ENCODE measurements at places on chromosomes 7 and 10. TPM values are rescaled to one million over a fixed set of nuclear protein-coding genes. Genes with fewer than 3 reads are reported as not detected.

GRCh38 chr10:4053940-4054339, 268.9 kb upstream of the KLF6 start:
- DNase-seq, result no peak

- DNase-seq, result no peak
Observed at GRCh38 chr7:24715661-24716479, 41.4 kb downstream of the GSDME start.

DNA sequence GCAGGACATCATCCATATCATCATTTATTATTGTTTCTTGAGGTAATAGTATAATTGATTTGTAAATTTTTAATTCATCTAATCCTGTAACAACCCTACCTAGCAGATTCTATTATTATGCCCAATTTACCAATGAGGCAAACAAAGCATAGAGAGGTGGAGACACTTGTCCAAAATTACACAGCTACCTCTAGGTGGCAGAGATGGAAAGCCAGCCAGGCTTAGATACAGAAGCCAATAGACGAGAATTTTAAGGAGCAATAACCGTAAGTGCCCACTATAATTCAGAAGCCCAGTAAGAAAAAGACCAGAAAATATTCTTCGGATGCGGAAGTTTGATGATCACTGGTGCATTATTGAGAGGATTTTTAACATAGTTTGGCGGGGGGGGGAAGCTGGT, 54.0 kb downstream of the ANK3 start:
- DNase-seq, result no peak

DNA sequence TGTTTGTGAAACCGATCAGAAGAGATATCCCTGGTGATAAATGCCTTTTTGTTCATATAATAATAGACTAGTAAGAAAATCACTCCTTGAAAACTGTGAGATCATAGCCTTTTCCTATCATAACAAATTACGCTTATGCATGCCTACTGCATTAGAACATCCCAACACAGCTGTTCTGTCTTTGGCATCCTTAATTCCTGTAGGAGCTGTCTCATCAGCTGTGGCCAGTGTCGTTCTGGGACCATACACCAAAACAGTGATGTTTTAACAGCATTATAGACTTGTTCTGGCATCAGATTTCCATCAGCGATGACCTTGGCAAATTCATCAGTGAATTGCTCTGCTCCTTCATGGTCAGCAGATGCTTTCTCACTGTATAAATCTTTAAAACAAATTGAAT, 423.6 kb upstream of the LRGUK start:
- DNase-seq, result no peak

Gene TMEM236
- 0.59 TPM for total RNA-seq

DNA sequence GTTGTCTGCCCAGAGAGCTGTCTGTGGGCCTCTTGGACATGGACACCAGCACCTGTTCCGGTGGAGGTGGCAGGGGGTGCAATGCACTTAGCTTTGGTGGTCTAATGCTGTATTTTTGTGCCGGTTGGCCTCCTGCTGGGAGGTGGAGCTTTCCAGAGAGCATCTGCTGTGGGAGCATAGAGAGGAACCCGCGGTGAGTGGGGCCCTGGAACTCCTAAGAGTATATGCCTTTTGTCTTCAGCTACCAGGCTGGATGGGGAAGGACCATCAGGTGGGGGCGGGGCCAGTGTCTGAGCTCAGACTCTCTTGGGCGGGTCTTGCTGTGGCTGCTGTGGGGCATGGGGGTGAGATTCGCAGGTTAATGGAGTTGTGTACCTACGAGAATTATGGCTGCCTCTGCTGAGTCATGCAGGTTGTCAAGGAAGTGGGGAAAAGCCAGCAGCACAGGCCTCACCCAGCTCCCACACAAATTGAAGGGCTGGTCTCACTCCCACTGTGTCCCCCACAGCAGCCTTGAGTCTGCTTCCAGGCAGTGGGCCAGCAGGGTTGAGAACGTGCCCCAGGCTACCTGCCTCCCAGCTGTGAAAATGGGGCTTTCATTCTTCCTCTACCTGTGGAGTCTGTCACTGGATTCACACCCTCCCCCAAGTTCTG, 29.0 kb downstream of the JAKMIP3 start:
- no peak for DNase-seq

Gene FXYD4
- total RNA-seq, result 3.0 TPM

Data from psoas muscle (tissue), 8 donors.